ENCODE measurements at places on chromosomes 16 and 17. TPM values are rescaled to one million over a fixed set of nuclear protein-coding genes. Genes with fewer than 3 reads are reported as not detected.

PLXDC1 gene
- not detected for total RNA-seq

DNA sequence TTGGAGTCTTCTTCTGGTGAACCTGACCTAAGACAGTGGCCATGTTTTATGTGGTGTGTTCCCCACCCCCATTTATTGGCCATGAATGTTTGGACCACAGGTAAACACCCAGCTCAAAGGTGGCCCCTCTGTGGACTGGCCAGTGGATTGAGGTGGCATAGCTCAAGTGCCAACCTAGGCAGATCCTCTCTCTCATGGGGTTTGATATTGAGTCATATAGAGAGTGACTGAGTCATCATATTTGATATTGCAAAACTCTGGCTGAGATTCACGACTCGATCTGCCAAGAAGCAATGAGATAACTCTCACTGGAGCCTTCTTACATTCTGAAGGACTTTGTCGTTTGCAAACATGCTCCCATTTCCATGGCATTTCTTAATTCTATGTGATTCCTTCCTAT lies 10.5 kb upstream of the TEKT3 start:
- DNase-seq = no peak

GRCh38 chr17:29344201-29344856 lies 45.8 kb upstream of the TAOK1 start:
- DNase-seq = no peak

- no peak for DNase-seq
Measured at GRCh38 chr17:42804918-42805367, 6.3 kb downstream of the CNTD1 start.

Data from dermis blood vessel endothelial cell (primary cell).